ENCODE measurements at places on chromosomes 3 and 15.

- no peak for DNase-seq
Observed at GRCh38 chr3:78986416-78987101, 781.2 kb downstream of the ROBO1 start.

DNA sequence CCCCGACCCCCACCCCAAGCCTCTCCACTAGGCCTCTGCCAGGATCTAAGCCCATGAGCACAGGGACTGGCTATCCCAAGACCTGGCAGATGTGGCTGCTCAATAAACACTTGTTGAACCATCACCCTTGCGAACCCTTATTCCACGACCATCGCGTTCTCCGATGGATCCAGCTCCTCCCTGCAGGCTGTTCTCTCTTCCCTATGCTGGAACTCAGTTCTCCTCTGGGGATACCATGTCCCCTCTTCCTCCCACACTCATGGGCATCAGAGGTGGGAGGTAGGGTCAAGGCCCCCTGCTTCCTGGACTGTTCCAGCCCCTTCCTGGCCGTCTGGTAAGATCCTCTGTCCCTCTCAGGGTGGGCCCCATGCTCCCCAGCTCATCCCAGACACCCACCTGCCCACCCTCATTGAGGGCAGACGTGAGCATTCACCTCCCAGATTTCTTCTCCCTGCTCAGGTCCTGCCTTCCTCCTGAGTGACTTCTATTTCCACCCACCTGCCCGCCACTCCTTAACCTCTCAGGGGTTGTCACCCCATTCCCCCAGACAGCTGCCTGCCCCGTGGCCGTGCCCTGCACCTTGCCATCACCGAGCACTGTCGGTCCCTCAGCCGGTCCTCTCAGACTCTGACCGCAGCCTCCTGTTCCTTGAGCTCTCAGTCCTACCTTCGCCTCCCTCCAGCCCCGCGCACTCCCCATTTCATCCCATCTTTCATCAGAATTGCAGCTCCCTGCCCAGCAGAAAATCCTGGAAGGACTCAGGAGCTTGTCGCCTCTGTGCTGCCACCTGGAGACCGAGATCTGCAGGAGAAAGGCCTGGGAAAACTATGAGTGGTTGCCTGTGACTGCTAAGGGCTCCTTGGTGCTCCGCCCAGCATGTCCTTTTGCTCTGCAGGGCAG, 42.0 kb downstream of the PML start:
- no peak for DNase-seq

- no peak for DNase-seq
Observed at GRCh38 chr15:62853114-62853840, 189.3 kb upstream of the TPM1 start.

GRCh38 chr15:59548501-59549226, 62.9 kb upstream of the GCNT3 start:
- no peak for DNase-seq

DNA sequence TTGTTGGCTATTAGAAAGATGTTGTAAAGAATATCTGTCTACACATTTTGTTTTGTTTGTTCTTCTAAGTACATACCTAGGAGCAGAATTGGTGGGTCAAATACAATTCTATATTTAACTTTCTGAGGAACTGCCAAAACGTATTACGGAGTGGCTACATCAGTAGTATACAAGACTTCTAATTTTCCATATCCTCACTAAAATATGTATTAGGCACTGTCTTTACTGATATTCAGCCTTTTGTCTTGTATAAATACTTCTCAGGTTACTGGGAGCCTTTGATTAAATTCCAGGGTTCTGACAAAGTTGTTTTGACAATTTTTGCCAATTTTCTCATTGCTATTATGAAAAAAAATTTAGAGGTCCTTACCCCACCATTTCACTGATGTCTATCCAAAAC, 146.7 kb downstream of the NR2E3 start:
- no peak for DNase-seq

- no peak for DNase-seq
Observed at GRCh38 chr3:67297715-67298475, 299.8 kb downstream of the KBTBD8 start.

GRCh38 chr15:49242820-49243219, 72.8 kb downstream of the GALK2 start:
- DNase-seq: no peak

- DNase-seq: no peak
Observed at GRCh38 chr3:104909721-104910120, 457.0 kb upstream of the ALCAM start.

GRCh38 chr15:25268166-25268565, 170.7 kb downstream of the UBE3A start:
- DNase-seq: no peak

DNA sequence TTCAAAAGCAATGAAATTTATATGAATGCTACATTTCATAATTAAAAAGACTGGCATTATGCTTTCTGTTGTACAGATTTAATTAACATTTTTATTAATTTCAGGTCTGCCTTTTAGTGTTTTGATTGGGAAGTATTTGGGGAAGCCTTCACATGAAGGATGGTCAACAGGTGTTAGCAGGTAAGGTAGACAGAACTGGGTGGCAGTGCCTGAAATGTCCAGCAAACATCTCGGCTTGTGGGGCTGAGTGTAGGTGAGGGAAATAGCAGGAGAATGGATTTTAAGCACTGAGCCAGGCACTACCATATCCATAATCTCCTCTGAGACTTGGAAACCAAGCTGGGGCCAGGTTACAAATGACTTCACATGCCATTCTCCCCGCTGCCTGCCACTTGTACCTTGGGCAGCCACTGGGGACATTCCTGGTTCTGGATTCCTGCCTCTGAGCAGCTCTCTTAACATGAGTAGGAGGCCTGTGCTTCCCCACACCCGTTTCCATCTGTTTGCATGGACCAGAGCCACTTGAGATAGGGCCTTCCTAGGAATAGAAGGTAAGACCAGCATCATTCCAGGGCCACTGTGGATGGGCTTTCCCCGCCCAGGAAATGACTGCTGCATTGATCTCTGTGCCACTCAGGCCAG, 125.9 kb upstream of the HES1 start:
- DNase-seq: no peak

GRCh38 chr3:126672340-126672739, 17.4 kb upstream of the TXNRD3 start:
- no peak for DNase-seq

GRCh38 chr3:14503033-14503705, 37.0 kb downstream of the GRIP2 start:
- DNase-seq: no peak

- no peak for DNase-seq
Observed at GRCh38 chr15:85993116-85993515, 86.6 kb upstream of the AGBL1 start.

DNA sequence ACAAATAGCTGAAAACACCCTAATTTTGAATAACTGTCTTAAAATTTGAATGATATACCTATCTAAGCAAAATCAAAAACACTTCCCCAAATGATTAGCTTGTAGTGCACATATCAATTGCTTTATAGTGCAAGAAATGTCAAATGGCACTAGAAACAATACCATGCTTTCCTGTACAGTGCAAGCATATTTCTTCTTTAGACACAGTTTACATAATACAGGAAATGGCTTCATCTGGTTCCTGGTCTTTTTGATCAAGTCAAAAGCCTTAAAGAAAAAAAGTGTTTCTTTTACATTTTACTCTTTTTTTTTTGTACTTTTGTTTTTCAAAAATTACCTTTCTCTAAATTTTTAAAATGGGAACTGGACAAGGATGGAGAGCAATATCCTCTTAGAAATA, 352.1 kb downstream of the MECOM start:
- DNase-seq: no peak

DNA sequence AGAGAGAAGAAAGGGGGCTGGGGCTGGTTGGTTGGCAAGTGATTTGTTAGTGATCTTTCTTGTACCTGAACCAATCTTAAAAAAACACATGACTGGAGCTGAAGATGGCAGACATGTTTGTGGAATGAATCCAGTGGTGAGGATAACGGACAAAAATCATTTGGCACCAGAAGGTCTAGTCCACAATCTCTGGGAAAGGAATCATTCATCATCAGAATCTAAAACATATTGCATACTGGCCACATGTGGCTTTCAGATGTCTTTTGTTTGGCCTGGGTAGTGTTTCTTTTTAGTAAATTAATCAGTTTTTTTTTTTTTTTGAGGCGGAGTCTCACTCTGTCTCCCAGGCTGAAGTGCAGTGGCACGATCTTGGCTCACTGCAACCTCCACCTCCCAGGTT, 5.0 kb downstream of the NEK11 start:
- no peak for DNase-seq

GRCh38 chr15:90042766-90043529, 41.8 kb downstream of the ZNF710 start:
- DNase-seq: no peak

GRCh38 chr15:47506329-47507100, 210.8 kb upstream of the SEMA6D start:
- DNase-seq: no peak

GRCh38 chr3:11671648-11672100, 28.0 kb upstream of the VGLL4 start:
- no peak for DNase-seq

- DNase-seq: no peak
Observed at GRCh38 chr3:193665370-193665989, 72.5 kb downstream of the OPA1 start.
